ENCODE measurements at places on chromosomes 5 and 9.

- DNase-seq, result no peak
Observed at GRCh38 chr5:88118179-88118578, 150.5 kb downstream of the TMEM161B start.

GRCh38 chr9:107927276-107927675 is 437.7 kb upstream of the KLF4 start:
- DNase-seq, result no peak

DNA sequence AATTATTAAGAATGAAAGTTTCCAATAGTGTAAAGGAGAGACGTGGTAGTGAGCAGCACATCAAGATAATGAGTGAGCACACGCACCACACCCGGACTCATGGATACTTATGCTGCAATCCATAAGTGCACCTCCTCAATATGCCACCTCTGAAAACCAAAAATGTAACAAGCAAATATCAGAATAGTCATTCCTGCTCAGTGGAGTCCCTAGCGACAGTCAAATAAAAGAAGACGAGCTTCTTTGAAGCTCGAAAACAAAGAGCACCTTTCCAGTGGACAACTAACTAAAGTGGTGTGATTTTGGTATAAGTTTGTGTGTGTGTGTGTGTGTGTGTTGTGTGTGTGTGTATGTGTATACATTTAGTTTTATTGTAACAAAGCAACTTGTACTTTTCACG is 241.3 kb downstream of the DEPDC1B start:
- no peak for DNase-seq

DNA sequence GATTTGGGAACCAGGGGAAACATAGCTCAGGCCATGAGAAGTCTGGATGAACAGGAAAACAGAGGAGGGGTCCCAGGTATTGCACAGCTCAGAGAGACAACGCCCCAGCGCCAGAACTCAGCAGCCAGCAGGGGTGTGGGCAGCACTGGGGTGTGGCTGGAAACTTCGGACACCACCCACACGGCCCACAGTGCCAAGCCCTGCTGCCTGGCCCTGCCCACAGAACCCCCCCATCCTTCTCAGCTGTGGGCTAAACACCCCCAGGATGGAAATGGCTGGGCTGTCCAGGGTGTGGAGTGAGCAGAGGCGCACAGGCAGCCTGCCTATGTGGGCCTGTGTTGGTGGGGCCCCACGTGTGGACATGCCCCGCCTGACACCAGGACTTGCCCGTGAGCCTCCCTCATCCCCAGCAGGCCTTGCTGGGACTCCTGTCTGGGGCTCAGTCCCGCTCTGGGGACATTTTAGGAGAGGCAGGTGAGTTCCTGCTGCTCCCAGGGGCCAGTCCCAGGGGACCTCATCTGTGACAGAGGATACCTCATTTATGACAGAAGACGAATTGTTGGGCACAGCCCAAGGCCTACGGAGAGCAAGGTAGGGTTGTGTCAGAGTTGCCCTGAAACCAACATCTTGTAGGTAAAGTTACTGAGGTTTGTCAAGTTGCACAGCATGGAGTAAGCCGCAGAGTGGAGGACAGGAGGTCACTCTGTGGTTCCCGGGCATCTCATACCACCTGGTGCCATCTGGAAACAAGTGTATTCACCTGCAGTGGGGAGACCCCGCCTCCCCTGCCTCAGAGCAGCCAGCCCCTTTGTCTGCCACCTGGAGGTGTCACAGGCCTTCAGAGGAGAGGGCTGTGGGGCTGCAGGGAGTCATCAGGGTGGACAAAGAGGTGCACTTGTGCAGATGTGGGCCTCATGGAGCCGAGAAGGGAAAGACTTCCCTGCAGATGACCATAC is 183.2 kb downstream of the AUH start:
- no peak for DNase-seq

DNA sequence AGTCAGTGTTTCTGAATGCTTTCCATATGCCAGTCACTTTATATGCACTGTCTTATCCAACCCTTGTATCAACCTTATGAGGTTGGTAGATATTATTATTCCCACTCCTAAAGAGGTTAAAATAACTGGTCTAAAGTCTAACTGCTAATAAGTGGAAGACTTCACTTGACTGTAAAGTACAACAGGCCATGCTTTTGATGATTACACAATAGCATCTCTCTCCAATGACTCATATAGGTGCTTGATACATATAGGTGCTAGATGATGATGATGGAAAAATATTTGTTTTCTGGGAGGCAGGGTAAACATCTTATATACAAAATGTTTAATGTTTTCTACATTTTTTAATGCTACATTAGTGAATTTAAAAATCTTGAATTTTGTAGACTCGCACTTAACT is 75.9 kb upstream of the NR3C1 start:
- DNase-seq, result no peak

- DNase-seq, result no peak
Observed at GRCh38 chr5:113186061-113186460, 209.5 kb downstream of the DCP2 start.

GRCh38 chr9:137358126-137358525 is 56.1 kb upstream of the NRARP start:
- DNase-seq, result no peak

DNA sequence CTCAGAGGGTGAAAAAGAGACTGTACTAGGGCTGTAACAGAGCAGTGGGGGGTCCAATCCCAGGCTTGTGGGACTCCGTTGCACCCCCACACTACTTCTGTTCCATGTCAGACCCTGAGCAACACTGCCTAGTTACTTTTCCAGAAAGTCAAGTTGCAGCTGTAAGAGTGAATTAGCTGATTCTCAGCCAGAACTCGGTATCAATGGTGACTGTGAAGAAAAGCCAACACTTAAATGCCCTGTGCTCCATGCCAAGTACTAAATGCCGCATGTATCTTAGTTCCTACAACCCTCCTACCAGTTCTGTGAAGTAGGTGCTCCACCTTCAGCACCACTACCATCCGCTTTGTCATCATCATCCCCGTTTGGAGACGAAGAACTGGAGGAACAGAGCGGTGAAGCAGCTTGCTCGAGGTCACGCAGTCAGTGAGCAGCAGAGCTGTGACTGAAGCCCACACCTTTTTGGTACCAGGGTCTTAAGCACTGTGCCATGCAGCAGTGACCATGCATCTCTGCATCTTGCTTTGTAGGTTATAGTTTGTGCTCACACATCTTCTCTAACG is 64.3 kb downstream of the NSG2 start:
- no peak for DNase-seq

DNA sequence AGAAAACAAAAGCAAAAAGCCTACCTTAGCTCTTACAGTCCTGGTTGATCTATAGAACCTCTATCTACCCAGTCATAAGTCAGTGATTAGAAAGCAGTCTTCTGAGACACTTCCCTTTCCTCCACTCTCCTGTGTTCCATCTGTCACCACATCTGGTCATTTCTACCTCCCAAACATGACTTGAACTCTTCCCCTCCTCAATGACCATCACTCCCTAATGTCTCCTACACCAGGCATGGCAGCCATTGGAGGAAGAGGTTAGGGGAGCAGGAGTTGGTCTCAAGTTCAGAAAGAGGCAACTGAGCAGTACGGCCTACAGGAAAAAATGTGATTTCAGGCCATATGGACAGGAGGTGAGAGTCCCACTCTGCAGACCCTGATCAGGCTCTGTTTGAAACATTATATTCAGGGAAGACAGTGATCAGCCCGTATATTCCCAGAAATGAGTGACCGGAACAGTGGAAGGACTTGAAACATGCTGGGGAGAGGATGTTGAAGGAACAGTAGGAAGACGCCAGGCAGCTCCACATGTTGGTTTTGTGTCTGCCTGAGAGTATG is 12.0 kb downstream of the ABLIM3 start:
- DNase-seq, result no peak

DNA sequence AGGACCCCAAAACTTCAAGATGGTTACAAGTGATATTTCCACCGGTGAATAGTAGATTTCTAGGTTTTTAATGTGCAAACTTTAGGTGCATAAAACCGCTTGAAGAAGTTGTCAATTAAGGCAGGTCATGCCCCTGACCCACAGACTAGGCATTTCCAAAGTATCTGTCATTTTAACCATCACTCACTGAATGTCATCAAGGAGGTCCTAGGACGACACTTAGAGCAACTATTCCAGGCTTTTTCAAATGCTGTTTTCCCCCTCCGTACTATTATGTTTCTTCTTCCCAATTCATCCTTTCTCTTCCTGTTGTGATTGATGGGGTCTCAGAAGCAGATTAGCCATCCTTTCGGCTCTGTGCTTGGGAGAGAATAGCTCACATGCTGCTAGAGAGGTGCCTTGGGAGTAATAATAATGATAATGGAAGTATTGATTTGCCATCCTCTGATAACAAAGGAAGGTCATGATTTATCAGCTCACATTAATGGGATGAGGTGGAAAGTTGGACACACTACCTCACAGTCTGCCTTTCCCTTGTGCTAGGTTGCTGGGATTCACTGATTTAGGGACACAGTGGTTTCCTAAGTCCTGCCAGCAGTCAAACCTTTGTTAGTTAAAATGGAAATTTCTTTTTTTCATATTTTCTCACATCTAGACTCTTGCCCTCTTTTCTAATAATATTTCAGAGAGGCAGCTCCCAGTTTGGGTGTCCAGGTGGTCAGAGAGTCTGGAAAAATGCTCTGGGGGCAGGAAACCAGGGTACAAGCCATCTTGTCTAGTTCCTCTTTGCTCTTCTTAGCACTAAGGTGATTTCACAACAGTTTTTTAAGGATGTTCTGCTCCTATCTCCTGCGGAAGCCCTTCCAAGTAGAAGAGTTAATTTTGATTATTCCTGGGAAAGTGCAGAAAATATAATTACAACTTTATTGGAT is 67.0 kb downstream of the PTTG1 start:
- no peak for DNase-seq

GRCh38 chr9:130707225-130707976 is 13.8 kb downstream of the EXOSC2 start:
- no peak for DNase-seq

- no peak for DNase-seq
Observed at GRCh38 chr5:145838276-145838675, 3.1 kb upstream of the PRELID2 start.

DNA sequence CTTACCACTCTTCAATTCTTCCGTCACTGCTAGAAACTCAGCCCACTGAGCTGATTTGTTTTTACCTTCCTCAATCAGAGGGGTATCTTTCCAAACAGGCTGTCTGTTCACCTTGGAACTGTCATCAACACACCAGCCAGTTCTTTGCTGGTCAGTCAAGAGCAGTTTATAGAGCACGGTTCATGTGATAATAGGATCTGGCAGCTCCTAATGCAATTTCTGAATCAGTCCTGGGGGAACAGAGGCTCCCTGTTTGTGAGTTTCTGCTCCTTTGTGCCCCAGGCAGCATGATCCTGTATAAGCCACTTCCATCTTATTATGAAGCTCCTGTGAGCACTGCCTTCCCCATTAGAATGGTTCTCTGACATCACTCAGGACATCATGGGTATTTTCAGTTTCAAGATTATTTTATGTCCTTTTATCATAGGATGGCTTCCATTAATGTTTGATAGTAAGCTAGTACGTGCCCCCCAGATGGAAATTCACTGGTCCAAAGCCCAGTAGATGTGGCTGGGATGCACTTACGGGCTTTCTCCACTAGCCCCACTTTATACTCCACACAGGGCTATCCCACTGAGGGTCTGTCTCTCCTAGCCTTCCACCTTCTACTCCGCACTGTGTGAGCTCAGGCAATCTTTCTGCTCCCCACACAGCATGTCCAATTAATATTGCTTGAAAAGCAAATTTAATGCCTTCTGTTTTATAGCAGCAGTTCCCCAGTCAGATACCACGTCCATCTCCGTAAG is 85.5 kb upstream of the SPIN1 start:
- no peak for DNase-seq

DNA sequence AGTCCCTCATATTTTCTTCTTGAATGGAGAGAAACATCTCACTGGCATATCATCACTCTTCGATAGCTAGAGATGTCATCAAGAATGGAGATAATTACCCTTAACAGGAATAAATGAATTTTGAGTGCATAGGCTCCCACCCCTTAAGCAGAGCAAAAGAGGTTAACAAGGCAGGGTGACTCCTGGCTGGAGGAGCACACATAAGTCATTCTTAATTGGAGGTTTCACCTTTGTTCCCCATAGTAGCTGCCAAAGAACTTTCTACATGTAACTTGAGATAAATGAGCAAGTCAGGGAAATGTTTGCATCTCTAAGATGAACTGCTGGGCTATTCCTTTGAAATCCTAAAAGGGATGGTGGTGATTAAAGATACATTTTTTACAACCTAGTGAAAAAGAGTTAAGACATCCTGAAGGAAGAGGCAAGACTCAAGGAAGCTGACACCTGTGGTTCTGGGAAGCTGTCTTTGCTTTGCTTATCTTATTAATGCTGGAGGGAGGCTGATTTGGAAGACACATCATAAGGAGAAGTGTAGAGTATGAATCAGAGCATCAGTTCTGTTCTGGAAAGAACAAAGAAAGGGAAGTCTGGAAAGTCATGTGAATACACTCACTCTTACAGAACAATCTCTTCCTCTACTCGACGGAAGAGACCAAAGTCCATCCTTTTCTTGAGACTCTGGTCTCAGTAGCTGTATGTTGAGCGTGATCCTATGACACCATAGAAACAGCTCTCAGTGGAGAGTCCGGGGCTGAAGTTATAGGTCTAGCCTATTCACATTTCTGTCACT is 326.3 kb downstream of the OSTF1 start:
- no peak for DNase-seq

DNA sequence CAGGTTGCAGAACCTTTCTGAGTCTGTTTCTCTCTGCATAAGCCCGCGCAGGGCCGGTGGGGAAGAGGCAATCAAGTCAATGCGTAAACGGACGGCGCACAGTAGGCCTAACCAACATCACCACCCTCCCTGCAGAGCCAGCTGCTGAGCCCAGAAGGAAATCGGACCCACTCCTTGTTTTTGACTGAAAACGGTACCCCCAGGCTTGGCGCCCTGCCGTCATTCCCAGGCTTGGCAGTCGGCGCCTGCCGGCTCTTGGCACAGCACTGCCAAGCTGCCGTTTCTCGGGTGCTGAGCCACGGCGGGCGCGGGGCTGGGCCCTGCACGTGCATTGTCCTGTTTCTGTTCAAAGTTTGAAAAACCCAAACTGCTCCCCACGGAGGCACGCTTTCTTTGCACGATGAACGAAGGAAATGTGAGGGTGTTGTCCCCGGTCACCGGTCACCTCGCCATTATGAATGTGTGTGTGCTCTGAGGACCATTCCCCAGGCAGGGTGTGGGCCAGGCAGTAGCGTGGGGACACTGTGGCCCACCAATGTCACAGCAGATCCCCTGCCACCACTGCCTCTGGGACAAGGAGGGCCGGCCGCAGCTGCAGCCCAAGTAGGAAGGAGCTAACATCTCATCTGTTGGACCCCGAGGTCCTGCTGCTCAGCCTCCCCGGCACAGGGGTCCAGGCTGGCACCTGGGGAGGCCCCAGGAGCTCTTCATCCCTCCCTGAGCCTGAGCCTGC is 20.1 kb downstream of the FIBCD1 start:
- no peak for DNase-seq

DNA sequence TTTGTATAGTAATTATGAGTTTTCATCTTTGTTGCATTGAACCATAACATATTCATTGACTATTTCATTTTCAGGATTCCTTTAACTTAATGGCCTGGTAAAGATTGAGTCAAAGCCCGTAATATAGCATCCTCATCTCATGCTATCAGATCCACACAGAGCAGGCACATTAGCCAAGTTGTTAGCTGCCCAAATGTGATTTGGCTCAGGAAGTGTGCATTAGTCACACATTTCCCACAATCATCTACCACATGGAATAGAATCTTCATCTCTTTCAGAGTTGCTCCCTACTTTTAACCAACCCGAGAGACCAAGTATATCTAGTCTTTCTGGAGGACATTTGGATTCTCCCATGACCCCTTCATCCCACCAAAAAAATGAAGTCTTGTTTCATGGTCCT is 481.0 kb upstream of the PTGER4 start:
- peak; percentile 15 for DNase-seq

- DNase-seq, result no peak
Observed at GRCh38 chr9:83012168-83012921, 50.6 kb downstream of the RASEF start.

- DNase-seq, result no peak
Observed at GRCh38 chr9:34647651-34648050, 1.2 kb downstream of the GALT start.

All from fibroblast of skin of left quadriceps (primary cell).